ENCODE measurements at places on chromosomes 12 and 14. TPM values are rescaled to one million over a fixed set of nuclear protein-coding genes. Genes with fewer than 3 reads are reported as not detected.

- no peak for DNase-seq
Measured at GRCh38 chr14:100692859-100693558, 33.7 kb upstream of the DLK1 start.

DNA sequence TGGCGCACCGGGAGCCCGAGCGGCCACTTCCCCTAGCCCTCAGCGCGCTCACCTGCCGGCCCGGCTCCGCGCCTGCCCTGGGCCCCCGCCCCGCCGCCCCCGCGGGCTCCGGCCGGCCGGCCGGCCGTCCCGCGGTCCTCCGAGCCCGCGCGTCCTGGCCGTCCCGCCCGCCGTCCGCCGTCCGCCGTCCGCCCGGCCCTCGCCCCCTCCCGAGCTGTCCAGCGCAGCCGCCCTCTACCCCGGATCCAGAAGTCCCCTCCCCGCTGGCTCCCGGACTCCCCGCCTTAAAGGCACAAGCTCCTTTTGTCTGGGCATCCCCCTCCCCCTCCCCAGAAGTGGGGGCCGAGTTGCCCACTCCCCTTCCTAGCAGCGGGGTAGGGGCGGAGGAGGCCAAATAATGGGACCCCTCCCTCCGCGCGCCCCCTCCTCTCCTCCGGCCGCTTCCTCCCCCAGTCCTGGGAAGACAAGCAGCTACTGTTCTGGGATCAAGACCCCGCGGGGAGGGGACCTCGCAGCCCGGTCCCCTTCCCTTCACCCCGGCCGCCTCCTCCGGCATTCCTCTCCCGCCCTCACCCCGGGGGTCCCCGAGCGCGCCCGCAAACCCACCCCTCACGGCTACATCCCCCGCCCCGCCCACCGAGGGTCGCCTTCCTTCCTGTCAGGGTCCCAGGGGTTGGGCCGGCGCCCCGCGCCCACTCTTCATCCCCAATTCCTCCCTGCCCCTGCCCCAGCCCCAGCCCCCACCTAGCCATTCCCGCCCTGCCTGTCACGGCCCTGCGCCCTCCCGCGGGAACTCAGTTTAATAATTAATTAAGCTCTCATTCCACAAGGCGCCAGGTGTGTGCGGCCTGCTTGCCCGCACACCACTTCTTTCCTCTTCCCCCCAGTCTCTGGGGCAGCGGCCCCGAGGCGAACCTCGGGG is at the start of gene ADCY6:
Gene ADCY6, minus strand, starts transcription at position 236 of the 922 bp plus-strand sequence. CDS start 5,655 bp downstream, outside the sequence.
- peak; percentile 94 for DNase-seq

DNA sequence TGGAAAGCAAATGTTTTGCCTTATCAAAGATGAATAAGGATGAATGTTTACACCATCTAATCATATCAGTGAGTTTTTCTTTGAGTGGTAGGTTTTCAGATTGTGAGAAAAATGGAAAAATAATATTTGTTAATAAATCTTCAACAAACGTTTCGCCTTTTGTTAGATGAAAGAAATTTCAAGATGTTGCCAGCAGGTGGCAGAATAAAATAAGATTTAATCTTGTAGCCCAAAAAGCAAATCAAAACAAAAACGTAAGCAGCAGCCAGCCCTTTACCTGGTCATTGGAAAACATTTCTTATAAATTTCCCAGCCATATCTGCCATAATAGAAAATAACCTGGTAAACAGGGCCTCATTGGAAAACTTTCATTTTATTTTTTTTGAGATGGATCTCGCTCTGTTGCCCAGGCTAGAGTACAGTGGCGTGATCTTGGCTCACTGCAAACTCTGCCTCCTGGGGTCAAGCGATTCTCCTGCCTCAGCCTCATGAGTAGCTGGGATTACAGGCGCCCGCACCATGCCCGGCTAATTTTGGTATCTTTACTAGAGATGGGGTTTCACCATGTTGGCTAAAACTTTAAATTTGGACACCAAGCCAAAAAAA is 15.4 kb upstream of the TMEM120B start:
- no peak for DNase-seq

GRCh38 chr12:107327651-107328182 is 234.4 kb upstream of the CRY1 start:
- no peak for DNase-seq

DNA sequence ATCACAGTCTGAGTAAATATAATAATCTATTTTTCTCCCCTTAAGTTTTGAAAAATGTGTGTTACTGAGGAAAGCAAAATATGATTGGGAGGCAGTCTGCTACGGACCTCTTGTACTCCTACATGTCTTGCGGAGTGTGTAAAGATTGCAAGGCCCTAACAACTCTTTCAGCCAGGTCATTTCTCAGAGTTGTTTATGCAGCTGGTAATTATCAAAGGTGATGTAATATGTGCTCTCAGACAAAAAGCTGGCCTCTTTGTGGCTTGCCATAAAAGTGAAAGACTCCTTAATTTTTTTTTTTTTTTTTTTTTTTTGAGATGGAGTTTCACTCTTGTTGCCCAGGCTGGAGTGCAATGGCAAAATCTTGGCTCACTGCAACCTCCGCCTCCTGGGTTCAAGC is 40.5 kb upstream of the MON2 start:
- peak; percentile 15 for DNase-seq

DNA sequence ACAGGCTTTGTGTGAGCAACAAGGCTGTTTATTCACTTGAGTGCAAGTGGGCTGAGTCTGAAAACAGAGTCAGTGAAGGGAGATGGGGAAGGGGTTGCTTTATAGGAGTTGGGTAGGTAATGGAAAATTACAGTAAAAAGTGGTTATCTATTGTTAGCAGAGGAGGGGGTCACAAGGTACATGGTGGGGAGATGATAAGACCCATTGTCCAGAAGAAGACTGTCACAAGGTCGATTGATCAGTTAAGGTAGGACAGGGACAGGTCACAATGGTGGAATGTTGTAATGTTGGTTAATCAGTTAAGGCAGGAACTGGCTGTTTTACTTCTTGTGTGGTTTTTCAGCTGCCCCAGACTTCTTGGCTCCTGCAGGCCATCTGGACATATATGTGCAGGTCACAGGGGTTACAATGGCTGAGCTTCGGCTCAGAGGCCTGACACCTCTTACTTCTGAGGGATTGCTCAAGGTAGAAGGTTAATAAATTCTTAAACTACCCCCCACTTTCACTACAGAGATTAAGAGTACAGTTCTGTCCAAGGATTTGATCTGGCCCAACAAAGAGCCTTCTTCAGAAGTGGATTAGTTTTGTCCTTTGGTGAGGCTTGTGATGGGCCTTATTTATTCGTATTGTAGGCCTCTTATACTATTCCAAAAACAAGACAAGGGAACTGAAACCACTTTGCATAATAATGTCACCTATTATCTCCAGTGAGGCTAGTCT is 13.8 kb upstream of the DHRS4 start:
- DNase-seq, result no peak

- DNase-seq, result no peak
Measured at GRCh38 chr14:101186544-101186943, 283.0 kb upstream of the RTL1 start.

Gene GLS2
- 14.2 TPM for total RNA-seq

Gene FAM90A1
- total RNA-seq, result 0.34 TPM

Gene CSAD
- 20.1 TPM for total RNA-seq

Gene BMP4
- 108 TPM for total RNA-seq
